NCI-H526 treated with DMSO at 0.1 percent for 48 hours (cell line): ENCODE measurements at places on chromosomes 3 and 15.

GRCh38 chr3:111921181-111921580, 57.6 kb upstream of the ABHD10 start:
- DNase-seq, result no peak

DNA sequence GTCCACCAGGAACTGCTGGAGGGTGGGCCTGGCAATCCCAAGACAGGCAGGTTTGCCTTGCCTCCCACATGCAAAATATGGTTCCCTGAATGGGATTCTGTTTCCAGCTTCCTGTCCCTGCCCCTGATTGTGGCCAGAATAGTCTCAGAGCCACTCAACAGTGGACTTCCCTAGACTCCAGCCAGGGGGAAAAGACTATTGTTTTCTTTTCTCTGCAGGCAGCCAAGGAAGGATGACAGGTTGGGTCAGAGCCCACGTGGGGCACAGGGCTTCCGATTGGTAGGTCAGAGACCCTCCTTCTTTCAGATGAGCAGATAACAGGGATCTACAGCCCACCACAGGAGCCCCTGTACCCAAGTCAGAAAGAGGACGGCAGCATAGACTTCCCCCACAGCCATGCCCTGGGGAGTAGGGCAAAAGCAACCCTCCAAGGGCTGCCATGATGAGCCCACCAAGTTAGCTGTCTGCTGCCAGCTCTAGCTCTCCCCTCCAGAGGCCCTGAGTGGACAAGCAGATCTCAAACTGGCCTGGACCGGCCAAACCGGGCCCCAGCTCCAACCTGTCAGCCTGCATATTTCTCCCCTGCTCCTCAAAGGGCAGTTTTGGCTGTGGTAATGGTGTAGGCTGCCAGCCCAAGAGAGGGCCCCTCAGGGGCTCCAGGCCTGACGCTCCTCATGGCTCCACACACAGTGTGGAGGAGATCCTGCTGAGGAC, 6.4 kb downstream of the TLR9 start:
- DNase-seq, result no peak

DNA sequence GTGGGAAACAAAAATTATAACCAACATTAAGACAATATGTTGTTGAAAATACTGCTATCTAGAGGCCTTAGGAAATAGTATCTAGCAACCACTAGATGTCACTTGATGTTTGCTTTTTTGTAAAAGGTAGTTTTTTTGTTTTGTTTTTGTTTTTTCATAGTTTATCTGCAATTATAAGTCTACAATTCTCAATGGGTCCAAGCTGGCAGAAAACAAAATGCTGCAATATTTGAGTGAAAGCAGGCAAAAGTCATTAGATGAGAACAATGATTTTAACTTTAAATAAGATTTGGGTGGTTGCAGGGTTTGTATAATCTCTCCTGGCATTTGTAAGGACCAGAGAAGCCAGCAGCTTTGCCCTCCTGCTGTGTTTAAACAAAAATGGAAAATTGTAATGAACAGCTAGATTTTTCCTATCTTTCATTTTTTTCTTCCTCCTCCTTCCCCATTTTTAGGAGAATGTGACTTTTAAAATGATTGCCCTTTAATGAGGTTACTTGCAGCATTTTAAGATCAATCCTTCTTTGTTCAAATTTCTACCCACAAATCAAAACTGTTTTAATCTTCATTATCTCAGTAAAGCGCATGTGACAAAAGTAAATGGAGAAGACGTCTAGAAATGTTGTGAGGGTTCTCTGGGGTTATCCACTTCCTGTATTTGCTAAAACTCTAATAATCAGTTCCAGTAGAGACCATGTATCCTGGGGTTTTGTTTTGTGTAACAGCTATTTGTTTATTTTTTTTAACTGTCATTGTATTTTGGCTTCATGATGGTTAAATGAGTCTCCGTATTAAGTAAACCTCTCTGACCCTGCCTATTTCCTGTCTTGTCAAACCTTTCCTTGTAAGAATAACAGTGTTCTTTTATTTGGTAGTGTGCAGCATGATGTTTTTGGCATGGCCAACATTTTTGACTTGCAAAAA, 27.3 kb downstream of the DUT start:
- DNase-seq, result no peak

DNA sequence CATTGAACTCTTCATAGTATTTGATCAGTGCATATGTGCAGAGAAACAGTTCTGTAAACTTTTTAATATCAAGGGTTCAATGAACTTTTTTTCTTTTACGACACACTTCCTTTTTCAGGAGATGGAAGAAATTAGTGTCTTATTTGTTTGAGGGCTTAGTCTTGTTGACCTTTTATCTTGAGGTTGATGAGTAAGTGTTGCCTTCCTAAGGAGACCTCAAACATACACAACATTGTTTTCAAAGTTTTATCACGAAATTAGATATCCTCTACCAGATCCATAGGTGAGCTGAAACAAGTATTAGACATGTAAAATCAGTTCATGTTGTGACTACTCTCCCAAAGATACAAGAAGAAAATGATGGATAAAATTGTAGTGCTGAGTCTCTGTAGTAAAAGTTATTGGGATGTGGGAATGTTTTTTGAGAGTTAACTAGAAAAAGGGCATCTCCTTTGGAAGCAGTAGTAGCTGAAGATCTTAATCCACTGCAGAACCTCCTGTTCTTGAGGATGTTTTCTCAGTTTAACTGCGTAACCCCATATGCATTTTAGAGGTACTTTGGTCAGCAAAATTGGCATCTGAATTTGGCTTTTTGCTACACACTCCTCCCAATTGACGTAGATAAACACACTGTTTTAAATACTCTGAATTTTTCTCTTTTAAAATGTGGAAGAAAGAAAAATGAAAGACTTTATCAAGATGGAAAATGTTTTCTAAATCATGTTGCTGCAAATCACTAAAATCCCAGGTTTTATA, 116.8 kb downstream of the GALK2 start:
- DNase-seq, result no peak

DNA sequence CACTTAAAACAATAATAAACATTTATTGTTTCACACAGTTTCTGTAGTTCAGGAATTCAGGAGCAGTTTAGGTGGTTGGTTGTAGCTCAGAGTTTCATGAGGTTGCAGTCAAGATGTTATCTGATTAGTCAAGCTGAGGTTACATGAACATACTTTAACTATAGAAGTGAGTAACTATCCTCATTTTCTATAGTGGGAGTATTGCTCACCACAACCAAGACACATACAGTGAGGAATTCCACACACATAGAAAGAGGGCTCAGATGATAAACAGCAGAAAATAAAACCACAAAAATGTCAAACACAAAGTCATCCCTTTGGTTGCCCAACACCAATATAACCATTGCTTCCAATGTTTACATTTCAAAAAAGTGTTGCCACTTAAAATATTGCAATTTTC, 13.6 kb downstream of the SCN11A start:
- no peak for DNase-seq

DNA sequence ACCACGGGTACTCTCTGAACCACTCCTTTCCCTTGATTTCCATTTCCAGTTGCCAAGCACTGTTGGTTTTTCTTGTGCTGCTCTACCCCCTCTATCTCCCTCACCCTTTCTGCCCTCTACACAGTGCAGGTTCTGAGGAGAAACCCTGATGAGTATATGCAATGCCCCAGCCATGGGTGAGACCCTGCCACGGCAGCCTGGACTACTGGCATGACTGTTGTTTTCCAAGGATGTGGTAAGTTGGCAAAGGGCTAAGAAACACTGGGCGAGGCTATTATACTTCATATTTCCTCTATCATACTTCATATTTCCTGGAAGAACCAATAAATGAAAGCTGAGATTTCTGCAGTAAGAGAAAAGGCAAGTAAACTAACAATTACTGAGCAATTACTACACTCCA, 27.9 kb downstream of the CHAC1 start:
- DNase-seq, result no peak

DNA sequence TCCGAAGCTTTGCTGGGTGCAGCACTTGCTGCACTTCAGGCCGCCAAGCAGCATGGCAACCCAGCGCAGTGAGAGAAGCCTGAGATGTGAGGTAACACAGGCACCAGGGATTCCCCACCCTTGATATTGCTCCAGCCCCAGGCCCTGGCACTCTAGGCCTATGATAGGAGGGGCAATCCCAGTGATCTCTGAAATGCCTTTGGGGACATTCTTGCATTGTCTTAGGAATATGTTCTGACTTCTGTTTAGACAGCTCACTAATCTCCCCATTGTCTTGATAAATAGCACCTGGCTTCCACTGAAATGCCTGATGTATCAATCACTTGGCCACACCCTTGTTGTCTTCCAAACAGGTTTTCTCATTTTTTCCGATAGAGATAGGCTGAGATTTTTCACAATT, 102.8 kb downstream of the SOX14 start:
- no peak for DNase-seq

DNA sequence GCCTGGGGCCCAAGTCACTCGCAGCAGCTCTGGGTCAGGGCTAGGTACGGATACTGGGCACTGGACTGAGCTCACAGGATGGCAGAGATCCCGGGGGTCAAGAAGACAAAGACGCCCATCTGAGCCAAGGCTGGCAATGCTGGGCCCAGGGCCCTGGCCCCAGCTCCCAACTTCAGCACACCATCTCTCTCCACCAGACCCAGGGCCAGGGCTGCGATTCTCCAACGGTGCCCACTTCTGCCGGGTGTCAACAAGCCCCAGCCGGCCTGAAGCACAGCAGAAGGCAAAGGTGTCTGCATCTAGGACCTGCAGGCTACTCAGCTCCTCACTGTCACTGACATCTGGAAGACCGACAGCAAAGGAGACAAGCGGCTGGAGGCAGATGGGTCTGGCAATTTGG, 8.6 kb downstream of the WDR73 start:
- no peak for DNase-seq

DNA sequence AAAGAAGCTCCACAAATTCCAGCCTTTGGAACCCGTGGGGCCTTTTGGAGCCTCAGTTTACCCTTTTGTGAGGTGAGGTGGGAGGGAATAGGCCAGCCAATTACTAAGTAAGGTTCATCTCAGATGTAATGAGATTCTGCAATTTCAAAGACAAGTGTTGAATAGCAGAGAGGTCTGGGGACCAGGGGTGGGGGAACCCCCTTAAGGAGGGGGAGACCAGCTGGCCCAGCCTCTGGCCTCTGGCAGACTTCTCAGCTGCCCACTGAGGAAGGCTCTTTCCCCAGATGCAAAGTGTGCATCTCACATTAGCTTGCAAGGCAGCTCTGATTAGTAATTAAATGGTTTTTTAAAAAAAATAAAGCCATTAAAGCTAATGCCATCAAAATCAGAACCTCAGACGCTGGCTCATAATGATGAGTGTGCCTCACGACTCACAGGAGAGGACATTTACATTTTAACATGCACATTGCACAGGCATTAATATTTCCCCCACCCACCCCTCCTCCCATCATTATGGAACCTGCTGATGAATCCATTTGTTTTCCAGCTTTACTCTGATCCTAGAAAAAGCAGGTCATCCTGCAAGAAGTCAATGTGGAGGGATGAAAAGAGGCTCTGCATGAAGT, 176.7 kb upstream of the TLE3 start:
- DNase-seq, result no peak

- DNase-seq, result no peak
These were observed 294.8 kb downstream of the MCTP2 start for GRCh38 chr15:94526071-94526689.

DNA sequence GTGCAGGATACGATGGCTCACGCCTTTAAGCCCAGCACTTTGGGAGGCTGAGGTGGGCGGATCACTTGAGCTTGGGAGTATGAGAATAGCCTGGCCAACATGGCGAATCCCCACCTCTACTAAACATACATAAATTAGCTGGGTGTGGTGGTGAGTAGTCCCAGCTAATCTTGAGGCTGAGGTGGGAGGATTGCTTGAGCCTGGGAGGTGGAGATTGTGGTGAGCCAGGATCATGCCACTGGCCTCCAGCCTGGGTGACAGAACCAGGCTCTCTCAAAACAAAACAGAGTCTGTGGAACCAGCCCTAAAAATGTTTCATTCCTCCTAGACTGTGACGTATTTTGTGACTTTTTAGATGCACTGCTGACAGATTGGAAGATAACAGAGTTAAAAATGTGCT, 34.3 kb upstream of the RAD51 start:
- DNase-seq, result no peak

GRCh38 chr3:79602385-79602784, 165.4 kb downstream of the ROBO1 start:
- no peak for DNase-seq

DNA sequence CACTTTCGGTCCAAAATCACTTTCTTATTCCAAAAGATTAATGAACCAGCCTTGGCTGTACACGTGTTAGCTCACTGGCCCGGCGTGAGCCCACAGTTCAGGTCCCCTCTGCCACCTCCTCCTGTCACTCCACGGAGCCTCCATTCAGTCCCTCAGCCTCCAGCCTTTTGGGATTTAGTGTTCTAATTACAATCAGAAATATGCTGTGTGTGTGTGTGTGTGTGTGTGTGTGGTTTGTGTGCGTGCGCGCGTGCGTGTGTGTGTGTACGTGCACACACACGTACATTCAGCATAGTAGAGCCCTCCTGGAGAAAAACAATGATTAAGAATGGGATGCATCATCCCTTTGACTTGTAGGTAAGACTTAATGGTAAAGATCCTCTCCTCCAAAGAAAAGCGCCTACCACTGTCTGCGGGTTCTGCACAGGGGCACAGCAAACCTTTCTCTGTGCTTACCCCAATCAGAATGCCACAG, 801 bp downstream of the CA12 start:
- DNase-seq, result no peak

- DNase-seq, result no peak
These were observed 11.0 kb upstream of the BFSP2 start for GRCh38 chr3:133388696-133389395.

DNA sequence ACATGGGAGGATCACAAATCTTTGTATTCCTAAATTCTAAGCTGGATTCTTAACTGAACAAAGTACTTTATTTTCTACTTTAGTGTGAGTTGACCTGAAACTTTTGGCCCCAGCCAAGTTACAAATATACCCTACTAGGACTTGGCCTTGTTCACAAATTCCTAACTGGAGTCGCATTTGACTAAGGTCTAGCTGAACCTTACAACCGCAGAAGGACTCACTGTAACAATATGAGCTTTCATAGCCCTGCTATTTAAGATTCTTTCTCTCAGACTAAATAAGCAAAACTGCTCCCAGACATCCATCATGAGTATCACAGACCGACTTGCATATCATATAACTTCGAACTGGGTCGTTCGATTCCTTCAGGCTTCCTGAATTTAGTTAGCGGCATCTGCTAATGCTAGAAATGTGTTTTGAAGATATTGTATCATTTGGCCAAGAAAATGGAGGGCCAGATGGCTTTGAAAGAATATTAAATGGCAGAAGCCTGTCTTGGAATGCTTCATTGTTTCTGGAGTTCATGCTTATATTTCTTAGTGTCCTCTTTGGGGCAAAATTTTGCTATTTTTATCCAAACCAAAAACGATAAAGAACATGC, 28.4 kb upstream of the ADAMTS9 start:
- no peak for DNase-seq

DNA sequence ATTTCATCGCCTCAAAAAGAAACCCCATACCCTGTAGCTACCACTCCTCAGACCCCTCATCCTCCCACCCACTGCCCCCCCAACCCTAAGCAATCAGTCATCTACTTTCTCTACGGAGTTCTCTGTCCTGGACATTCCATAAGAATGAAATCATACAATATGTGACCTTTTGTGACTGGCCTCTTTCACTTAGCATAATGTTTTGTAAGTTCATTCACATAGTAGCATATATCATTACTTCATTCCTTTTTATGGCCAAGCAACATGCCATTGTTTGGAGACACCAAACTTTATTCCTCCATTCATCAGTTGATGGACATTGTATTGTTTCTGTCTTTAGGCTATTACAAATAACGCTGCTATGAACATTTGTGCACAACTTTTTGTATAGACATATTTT, 64.2 kb downstream of the TNIK start:
- no peak for DNase-seq

GRCh38 chr3:46538803-46539442, 27.2 kb downstream of the LRRC2 start:
- no peak for DNase-seq

- no peak for DNase-seq
These were observed 274.6 kb downstream of the NTRK3 start for GRCh38 chr15:87981969-87982368.
